ENCODE measurements at places on chromosomes 12 and 14.

GRCh38 chr14:98847521-98848468 lies 424.2 kb downstream of the BCL11B start:
- no peak for DNase-seq

DNA sequence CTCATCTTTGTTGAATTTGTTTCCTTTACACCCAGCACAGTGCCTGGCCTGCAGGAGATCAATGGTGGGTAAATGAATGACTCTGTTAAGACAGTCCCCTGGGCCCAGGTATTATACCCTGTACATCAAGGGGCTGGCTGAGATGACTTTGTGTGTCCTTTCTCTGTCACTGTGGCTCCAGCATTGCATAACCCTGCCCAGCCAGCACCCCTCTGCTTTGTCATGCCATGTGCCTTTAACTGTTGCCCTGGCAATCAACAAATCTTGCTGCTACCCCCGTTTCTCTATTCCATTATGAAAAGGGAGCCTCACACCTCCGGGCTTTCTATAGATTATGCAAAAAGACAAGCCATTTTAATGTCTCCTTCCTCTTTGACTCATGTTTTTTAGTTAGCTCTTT lies 7.6 kb upstream of the FLVCR2 start:
- no peak for DNase-seq

GRCh38 chr14:23665302-23666016 lies 29.3 kb downstream of the DHRS2 start:
- DNase-seq: peak; percentile 6

DNA sequence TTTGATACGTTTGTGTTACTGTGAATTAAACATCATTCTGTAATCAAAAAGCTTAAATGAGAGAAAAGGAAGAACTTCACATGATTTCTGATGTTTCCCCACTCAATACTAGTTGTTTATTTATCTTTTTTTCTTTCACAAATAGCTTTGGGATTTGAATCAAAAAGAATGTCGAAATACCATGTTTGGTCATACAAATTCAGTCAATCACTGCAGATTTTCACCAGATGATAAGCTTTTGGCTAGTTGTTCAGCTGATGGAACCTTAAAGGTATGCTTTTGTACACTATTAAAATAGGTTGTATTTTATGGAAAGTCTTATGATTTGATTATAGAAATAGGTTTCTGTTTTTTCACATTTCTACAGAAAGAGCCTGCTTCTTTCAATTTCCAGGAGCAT lies 41.5 kb downstream of the APAF1 start:
- peak; percentile 9 for DNase-seq

- no peak for DNase-seq
Measured at GRCh38 chr14:105473033-105473676, 1.5 kb upstream of the CRIP2 start.

GRCh38 chr12:68667896-68668295 lies 18.9 kb upstream of the NUP107 start:
- no peak for DNase-seq

DNA sequence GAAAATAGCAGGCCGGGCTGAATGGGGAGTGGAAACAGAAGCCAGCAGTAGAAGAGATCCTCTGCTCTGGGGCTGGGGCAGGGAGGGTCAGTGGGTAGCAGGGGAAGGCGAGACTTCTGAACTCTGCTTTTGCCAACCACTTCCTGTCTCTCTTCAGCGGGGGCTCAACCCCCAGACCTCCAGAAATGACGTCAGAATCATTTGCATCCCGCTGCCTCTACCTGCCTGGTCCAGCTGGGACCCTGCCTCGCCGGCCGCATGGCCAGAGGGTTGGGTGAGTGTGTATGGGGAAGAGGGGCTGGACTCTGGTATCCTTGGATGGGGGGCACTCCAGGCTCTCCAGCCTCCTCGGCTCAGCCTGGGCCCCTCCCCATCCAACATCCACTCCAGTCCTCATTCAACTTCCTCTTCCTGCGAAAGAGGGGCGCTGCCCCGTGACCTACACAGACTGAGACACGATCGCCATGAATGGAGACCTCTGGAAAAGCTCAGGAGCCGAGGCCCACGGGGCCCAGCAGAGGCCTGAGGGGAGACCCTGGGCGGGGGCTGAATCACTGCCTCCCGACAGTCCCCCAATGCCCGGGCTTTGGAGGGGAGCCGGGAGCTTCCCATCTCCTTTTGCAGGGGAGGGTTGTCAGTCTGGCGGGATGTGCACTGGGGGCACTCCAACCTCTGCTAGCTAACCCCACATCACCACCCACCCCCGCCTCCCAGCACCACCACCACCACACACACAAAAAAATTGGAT lies 458 bp upstream of the HOXC4 start:
- no peak for DNase-seq

DNA sequence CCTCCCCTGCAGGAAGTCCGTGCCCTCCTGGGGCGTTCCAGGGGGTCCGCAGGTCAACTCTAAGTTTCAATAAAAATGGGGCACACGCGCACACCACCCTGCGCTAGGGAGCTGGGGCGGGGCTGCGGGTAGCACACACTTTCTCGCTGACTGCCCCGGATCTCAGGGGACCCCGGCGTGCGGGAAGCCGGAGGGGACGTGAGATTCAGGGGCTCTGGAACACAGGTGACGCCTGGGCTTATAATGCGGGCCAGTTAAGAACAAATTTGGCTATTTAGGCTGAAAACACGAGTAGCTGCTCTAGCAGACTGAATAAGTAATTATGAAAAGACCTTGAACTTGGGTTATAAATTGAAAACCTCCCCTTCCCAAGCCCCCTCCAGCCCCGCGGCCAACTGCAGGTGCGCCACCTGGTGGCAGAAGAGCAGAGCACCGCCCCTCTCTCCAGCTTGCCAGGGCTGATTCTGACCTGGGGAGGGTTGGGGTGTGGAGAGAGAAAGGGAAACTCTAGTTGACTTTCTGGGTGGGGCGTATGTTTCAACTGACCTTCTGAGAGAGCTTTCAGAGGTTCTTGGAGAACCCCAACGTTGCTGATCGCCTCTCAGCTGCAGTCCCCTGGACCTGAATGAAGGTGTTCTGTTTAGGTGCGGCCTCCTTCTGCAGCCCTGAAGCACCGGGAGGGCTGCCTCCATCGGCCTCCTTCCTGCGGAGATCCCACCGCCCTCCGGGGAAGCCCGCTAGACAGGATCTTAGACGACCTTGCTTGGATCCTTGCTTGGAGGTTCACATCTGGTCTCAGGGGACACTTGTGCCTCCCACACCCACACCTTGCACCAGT lies 118.4 kb upstream of the EVL start:
- DNase-seq: no peak

DNA sequence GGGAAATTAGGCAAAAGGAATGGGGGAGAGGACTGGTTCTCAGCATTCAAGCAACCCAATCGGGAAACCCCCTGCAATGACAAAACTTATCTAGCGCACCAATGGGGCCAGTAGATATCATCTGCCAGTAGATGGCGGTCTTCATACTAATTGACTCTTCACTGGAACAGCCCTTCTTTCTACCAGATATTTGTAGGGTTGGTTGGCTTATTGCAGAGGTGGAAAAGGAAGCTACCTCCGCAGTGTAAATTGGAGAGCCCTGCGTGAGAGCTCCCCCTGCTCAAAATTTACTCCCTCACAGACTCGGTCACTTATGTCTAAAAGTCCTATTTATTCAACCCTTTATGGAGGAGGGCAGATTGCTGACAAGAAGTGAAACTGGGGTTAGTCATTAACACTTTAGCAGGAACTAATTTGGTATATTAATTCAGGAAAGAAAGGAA lies 166.1 kb upstream of the CCND2 start:
- DNase-seq: peak; percentile 65

DNA sequence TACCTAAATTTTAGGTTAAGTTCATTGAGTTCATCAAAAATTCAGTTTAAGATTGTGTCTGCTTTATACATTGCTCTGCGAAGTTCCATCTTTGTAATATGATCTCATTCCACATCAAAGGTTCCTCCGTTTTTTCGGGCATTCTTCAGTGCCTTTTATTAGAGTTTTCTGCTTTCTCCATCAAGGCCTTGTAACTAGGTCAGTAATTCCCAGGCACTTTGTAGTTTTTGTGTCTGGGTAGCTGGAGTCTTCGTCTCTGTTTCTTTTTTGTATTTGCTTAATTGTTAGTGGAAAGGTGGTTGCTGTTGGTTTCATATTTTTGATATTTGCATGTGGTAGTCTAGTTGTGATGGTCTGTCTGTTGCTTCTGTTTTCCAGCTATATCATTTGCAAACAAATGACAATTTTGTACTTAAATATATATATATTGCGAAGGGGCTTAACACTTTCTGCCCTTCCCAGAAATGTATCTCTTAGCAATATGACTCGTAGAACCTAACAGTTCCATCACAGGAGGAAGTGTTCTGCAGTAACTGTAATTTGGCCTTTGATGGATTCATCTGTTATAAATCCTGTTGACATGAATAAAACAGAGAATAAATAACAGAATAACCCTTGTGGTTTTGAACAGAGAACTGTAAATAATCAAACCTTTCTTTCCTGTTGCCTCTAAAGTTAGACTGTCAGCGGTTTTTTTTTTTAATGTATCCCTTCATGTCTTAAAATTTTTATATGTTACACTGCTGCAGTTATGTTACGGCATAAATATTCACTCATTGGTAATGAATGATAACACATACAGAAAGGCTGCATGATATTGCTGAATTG lies 88.4 kb upstream of the DYNC1H1 start:
- peak; percentile 33 for DNase-seq

All from fibroblast of villous mesenchyme (primary cell).